Common myeloid progenitor, CD34-positive (primary cell): ENCODE measurements at places on chromosomes 3 and 15.
A peak's percentile ranks its signal among the peaks of the same experiment; 100 is the strongest.

- DNase-seq, result no peak
These were observed 427.5 kb downstream of the PDCD6IP start for GRCh38 chr3:34225821-34226366.

- DNase-seq, result no peak
These were observed 223.1 kb downstream of the MEIS2 start for GRCh38 chr15:36877294-36877693.

GRCh38 chr3:124032881-124033359 is 41.0 kb upstream of the ROPN1 start:
- peak; percentile 54 for DNase-seq

GRCh38 chr3:35307296-35307695 is 332.0 kb upstream of the ARPP21 start:
- DNase-seq, result no peak

- no peak for DNase-seq
These were observed 44.1 kb downstream of the MASP1 start for GRCh38 chr3:187247398-187247797.

DNA sequence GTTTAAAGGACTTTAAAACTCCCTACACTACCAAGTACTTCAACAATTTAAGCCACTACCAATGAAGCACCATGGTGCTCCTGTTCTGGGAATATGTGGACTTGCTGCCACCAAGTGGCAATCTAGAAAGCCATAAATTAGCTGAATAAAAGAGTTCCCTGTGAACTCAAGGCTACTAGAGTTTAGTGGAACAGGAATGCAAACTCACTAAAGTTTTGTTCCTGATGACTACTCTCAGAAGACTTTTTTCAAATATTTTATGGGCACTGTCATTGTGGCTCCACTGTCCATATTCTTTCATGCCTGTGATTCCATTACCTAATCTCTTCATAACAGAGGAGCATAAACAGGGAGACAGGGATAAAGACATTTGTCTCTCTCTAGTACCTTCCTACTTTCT is 63.9 kb downstream of the TMCC1 start:
- DNase-seq, result peak; percentile 88

DNA sequence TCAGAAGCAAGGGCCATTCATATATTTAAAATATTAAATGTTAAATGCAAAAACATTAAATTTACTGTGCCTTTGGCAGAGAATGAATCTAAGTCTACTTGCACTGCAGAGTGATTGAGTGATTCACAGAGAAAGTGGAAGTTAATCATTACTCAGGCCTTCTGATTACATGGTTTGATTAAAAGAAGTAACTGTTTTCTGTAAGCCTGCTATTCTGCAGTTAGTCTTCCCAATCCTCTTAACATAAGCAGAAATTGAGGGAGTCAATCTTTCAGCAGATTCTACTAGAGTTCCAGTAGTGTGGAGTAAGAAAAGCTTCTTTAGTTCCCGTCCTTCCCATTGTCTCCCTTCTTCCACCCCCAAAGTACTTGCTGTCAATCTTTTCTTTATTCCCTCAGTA is 1.5 kb downstream of the NLGN1 start:
- DNase-seq, result peak; percentile 18

- no peak for DNase-seq
These were observed 97.4 kb downstream of the LRIG1 start for GRCh38 chr3:66403323-66403990.

- no peak for DNase-seq
These were observed 999 bp downstream of the SQOR start for GRCh38 chr15:45635763-45636292.

DNA sequence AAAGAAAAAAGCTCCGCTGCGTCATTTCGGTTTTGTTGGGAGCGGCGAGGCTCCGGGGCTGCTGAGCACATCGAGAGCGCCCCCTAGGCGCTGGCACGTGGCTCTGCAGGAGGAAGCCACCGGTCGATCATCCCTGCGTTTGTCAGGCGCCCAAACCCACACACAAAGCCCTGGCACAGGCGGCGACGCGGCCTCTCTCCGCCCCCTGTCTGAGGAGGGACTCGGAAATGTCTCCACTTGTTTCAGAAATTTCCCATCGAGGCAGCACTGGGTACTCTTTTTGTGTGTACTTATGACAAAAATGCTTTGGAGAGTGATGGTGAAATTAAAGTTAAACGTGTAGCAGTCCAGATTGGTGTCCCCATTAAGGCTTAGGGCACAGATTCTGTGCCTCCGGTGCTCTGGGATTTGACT is 407.3 kb upstream of the ONECUT1 start:
- DNase-seq, result peak; percentile 84

- DNase-seq, result no peak
These were observed 61.1 kb downstream of the AAGAB start for GRCh38 chr15:67193223-67193990.

DNA sequence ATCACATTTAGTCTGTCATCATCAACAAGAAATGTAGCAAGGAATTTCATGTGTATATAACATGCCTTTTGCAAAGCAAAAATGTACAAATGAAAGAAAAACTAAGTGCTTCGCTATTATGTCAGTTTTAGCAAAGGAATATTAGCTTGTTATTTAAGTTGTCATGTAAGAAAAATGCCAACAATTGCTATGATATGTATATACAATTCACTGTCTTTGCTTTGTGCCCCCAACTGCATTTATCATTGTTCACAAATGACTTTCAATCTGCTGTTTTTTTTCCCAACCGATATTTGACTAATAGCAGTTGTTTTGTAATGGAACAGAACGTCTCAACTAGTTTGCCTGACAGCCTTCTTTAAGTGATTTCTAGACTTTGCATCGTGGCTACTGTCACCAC is 207.1 kb downstream of the ROBO1 start:
- no peak for DNase-seq

DNA sequence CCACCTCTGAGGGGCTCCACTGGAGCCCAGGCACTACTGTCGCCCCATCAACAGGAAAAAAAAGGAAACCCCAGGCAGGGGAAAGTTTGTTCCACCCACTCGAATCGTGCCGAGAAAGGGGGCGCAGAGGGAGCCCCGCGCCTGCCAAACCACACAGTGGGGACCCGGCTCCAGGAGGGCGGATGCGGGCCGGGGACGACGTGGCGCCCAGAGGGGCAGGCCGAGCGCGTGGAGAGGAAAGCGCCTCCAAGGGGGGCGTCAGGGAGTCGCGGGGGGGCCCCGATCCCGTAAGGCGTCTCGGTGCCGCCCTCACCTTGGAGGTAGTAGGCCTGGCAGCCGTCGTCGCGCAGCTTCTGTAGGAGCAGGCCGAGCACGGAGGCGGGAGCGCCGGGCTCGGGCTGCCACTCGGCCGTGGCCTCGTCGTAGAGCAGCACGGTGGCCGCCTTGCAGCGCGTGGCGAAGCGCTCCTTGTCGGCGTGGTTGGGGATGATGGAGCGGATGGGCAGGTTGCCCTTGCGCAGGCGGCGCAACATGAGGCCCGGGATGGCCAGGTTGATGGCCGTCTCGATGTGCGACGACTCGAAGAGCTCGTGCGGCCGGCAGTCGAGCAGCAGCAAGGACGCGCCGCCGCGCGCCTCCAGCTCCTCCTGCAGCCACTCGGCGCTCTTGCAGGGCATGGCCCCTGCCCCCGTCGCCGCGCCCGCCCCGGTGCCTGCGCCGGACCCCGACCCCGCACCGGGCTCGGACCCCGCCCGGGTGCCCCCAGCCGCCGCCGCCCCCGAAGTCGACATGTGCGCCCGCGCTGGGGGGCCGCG is 627 bp downstream of the DUSP7 start:
- DNase-seq, result peak; percentile 65

GRCh38 chr3:128579927-128580326 is 70.7 kb downstream of the RPN1 start:
- no peak for DNase-seq

DNA sequence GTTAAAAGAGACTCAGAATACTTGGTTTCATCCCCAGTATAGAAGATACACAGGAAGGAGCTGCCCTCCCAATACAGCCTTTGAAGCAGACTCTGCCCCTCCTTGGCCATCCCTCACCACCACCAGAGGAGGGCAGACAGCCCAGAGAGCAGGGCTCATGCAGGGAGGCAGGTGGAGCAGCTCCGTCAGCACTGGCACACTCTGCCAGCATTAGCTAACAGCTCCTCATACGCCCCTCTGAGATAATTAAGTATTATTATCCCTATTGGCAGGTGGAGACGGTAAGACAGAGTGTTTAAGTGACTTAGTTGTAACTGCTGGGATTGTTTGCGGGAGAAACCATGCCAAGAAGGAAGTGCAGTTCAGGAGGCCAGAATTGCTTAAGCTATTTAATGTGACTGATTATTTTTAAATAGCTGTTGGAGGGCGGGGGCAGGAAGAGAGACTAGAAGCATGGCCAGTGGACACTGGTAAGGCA is 434.0 kb downstream of the EPHB1 start:
- no peak for DNase-seq

DNA sequence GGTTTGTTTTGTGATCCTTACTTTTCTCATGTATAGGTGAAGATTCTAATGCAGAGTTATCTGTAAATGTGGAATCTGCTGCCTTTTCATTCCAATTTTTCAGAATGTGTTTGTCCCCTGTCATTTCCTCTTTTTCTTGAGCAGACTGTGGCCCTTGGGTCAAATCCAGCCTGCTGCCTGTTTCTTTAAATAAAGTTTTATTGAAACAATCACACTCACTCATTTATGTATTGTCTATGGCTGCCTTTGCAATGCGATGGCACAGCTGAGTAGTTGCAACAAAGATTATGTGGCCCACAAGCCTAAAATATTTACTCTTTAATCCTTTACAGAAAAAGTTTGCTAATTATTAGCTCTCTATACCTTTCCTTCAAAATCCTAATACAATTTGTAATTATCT is 116.3 kb upstream of the NPHP3 start:
- no peak for DNase-seq

DNA sequence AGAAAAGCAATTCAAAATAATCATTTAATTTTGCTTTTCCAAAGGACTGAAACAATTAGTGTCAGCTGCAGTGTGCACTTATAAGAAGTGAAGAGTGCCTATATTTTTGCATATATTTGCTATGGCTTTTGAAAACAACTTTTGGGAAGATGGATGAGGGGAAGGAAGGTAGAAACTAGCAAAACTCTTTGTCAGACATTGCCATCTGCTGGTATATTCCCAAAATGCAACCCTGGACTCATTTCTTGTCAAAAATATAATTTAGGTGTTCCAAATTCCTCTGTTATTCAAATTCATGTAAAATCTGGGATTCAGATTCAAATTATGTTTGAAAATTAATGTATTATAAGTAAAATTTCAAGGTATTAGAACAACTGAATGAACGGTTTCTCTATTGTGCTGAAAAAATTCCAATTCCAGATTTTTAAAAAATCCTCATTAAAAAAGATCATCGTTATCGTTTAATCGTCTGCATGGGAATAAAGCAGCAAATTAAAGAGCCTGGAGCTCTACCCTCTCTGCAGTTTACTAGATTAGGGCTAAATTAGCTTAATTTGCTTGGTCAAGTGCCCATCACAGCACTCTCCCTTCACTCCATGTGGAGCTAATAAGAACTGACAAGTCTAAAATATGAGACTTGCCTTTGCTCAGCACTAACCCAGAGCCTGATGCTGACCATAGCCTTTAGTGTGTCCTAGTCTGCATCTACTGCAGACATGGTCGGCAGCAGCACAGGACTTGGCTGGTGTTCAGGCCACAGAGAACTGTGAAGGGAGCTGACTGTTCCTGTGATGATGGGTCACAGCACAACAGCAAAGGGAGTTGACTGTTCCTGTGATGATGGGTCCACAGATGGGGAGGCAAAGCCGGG is 67.9 kb upstream of the MITF start:
- DNase-seq, result peak; percentile 64

- DNase-seq, result peak; percentile 35
These were observed 525 bp downstream of the SETD2 start for GRCh38 chr3:47163169-47164006.

DNA sequence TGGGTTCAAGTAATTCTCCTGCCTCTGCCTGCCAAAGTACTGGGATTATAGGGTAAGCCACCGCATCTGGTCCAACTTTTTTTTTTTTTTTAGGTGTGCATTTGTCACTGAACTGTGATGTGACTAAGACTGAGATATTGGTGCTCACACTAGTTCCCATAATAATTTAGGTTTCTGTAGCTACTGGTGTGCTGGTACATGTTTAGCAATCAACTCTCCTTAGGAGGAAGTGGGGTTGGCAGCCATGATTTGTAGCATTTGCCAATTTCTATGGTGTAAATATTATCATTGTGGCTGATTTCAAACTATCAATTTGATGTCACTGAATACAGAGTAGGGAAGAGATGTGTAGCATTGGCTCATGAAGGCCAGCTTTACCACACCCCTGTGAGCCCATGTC is 372.7 kb downstream of the EDEM1 start:
- DNase-seq, result no peak

DNA sequence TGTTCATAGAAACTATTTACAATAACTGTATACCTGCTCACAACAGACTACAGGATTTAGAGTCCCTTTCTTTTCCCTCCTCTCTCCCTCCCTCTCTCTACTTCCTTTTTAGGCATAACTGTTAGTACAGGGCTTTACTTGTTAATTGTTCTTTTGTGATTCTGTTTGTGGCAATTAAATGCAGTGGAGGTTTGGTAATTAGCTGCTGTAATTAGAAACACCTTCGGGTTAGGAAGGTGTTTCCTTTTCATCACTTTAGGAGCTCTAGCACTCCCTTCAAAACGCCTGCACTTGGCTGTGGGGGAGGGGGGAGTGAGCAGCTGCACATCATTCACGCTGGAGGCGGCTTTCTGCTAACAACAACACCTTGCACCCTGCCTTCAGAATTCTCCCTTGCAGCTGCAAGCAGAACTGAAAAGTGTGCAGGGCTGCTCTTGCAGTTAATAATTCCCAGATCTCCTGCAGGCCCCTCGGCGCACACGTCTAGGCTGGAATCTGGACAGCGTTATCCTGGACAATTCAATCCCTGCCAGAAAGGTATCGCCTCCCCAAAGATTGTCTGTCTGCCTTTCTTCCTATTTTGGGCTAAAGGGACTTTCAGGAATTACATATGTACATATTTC is 242.6 kb upstream of the RGMA start:
- DNase-seq, result no peak

- no peak for DNase-seq
These were observed 7.6 kb downstream of the IL17RD start for GRCh38 chr3:57157545-57157944.

DNA sequence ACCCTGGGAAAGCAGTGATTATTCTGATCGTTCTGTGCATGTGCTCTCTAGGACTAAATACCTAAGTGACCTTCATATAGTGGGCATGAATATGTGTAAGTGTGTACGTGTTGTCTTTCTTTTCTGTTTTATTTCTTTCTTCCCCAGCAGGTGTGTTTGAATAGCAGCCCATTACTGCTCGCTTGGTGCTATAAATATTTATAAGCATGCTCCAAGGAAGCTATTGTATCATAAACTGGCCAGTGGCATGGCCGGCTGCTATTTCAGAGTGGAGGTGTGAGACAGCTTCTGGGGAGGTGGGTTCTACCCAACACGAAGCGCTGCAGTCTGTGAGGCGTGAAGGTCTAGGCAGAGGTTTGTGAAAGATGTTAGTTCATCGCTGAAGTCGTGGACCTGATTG is 641.8 kb downstream of the NTRK3 start:
- DNase-seq, result no peak

GRCh38 chr3:10551821-10552630 is 46.6 kb upstream of the ATP2B2 start:
- peak; percentile 98 for DNase-seq

GRCh38 chr15:40047415-40048210 is 8.6 kb upstream of the SRP14 start:
- peak; percentile 92 for DNase-seq

- DNase-seq, result no peak
These were observed 310.7 kb downstream of the RBMS3 start for GRCh38 chr3:29591579-29591978.

GRCh38 chr3:42057561-42058211 is 33.5 kb upstream of the TRAK1 start:
- DNase-seq, result no peak

GRCh38 chr3:72661115-72661457 is 187.2 kb downstream of the SHQ1 start:
- no peak for DNase-seq
